Activated T-cell treated with anti-CD3 and anti-CD28 coated beads for 48 hours (primary cell): ENCODE measurements at places on chromosomes 5 and 9.

GRCh38 chr9:128470560-128470959, 14.8 kb downstream of the ODF2 start:
- no peak for DNase-seq

DNA sequence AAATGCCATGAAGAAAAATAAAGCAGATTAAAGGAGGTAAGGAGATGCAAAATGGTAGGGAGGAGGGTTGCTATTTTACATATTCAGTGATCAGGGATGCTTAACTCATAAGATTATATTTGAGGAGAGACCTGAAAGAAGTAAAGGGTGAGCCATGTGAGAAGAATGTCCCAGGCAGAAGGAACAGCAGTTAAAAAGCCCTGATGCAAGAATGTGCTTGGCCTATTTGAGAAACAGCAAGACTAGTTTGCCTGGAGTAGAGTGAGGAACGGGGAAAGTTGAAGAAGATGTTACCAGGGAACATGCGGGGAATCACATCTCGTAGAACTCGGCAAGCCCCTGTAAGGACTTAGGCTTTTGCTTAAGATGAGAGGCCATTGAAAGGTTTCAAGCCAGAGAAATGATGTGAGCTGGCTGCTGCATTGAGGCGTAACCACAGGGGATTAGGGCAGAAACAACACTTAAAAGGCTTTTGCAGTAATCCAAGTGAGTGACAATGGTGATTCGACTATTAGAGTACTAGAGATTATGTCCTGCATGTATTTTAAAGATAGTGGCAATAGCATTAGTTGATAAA, 198.7 kb downstream of the VPS13A start:
- no peak for DNase-seq

DNA sequence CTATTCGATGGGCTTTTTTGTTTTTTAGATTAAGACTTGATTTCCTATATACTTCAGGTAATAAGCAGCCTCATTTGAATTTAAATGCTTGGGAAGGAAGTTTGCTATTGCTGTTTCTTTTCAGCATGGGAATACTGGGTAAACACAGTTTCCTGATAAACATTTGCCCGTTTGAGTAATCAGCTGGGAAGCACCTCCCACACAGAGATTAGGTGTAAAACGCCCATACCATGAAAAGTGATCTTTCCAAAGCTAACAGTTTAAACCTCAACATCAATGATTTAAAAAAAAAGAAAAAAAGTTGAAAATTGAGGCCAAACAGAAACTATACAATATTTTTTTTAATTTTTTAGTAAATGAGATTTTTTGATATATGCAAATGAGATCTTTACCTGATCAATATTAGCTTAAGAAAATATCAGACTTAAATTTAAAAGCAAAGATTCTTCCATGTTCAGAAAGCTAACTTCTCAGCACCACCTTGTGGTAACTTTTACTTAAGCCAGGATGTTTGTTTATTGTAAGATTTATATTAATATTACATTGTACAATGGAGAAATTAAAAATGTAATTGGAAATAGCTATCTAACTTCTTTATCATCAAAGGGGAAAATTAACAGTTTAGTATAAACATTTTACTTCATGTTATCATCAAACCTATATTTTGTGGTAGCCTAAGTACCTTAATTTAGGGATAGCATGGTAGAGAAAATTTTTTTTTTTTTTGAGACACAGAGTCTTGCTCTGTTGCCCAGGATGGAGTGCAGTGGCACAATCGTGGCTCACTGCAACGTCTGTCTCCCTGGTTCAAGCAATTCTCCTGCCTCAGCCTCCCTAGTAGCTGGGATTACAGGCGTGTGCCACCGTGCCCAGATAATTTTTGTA, 39.8 kb downstream of the F2RL2 start:
- DNase-seq = no peak

- no peak for DNase-seq
Observed at GRCh38 chr9:136247947-136248637, 2.5 kb upstream of the QSOX2 start.

GRCh38 chr5:92637247-92637646, 943.8 kb downstream of the NR2F1-AS1 start:
- no peak for DNase-seq

DNA sequence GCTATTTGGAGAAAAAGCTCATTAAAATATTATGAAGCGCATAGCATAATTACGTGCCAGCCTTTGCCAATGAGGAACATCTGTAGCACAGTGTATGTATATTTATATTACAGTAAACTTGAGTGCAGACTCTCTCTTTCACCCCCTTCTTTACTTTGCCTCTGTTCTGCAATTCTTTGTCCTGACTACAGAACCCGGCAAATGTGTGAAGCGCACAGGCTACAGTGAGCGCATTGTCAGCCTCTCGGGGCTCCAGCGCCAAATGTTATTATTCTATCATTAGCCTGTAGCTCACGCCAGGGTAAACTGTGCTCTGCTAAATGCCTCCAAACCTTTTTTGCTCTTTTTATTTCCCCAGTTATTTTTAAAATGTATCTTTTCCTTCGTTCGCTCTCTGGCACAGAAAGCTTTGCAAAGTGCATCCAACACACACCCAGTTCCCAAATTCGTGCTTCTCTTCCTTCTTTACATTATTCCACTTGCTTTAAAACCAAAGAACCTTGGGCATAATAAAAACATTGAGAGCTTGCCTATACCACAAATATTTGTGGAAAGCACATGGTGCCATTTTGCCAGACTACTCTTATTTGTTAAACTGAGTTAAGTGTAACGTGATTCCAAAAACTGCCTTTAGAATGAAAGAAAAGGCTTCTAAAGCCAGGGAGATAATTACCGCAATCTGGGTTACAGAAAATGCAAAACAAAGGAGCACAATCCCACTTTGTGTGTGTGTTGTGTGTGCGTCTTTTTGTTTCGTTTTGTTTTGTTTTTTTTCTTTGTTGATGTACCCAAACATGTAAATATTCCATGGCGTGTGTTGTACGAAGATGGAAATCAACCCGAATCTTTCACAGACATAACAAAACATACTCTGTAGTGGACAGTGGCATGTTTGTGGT, 164.1 kb upstream of the MPDZ start:
- no peak for DNase-seq

DNA sequence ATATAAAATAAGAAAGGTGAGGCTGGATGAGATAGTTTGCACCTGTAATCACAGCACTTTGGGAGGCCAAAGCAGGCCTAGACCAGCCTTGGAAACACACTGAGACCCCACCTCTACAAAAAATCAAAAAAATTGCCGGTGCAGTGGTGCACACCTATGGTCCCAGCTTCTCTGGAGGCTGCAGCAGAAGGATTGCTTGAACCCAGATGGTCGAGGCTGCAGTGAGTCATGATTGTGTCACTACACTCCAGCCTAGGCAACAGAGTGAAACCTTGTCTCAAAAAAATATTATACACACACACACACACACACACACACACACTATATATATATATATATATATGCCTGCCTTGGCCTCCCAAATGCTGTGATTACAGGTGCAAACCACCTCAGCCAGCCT, 1.3 kb downstream of the SLC35D2 start:
- no peak for DNase-seq

- no peak for DNase-seq
Observed at GRCh38 chr9:127078988-127079387, 43.4 kb downstream of the ANGPTL2 start.

GRCh38 chr5:28543473-28544098, 1505.2 kb upstream of the CDH9 start:
- DNase-seq = no peak

DNA sequence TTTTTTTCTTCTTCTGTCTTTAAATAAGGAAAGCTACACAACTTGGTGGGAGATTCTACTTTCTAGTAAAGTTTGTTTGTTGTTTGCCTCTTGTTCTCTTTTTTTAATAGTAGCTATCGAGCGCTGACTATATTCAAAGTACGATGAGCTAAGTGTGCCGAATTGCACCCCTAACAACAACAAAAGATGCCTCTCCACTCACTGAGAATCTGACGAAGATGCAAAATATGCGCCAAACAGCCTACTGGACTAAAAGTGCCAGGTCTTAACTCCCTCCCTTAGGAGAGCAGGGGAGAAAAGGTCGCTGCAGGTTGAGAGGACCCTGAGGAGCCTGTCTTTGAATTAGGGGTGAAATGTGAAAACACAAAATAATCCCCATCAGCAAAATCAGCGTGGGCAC, 713.8 kb upstream of the WWC1 start:
- no peak for DNase-seq

- DNase-seq = no peak
Observed at GRCh38 chr9:127165116-127165515, 42.7 kb upstream of the ANGPTL2 start.

DNA sequence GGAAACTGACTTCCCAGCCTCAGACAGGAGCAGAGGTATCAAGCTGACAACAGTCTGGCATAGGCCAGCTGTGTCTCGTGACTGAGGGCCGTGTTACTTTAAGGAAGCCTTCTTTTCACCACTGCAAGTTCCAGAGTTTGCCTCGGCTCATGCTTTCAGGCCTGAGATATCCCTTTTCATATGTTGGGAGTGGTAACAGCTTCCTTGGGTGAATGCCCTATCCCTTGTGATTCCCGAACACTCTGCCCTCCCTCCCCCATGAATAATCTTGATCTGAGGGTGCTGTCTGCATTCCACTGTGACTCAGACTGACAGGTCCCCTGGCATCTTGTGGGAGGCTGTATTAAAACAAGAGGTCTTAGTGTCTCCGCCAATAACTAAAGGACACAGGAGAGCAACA, 49.7 kb upstream of the ARL15 start:
- DNase-seq = no peak

DNA sequence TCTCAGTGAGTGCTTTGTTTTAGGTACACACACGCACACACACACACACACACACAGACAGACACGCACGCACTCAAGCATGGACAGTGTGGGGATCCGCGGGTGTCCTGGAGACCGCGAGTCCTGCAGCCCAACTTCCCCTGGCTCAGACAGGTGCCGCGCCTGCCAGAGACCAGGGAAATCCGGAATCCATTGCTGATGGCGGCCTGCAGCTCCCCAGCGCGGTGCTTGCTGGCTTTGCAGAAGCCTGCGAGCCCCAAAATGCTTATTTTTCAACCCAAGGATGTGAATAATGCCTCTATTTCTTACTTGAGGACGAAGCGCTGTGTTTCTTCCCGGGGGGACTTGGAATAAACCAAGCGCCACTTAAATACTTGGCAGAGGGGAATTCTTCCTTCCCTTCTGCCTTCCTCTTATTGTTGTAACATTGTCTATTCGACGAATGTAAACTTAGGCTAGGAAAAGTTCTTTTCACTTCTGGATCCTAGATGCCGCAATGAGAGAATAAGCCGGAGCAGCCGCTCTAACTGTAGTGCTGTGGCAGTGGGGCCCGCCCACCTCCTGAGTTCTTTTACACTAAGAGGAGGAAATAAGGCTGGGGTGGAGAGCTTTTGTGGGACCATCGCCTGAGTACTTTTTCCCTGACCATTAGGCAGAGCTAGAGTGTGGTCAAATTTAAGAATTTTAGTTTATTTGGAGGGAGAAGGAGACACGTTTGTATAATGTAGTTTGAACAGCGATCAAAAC, 802 bp downstream of the ITGA2 start:
- DNase-seq = peak; percentile 19

DNA sequence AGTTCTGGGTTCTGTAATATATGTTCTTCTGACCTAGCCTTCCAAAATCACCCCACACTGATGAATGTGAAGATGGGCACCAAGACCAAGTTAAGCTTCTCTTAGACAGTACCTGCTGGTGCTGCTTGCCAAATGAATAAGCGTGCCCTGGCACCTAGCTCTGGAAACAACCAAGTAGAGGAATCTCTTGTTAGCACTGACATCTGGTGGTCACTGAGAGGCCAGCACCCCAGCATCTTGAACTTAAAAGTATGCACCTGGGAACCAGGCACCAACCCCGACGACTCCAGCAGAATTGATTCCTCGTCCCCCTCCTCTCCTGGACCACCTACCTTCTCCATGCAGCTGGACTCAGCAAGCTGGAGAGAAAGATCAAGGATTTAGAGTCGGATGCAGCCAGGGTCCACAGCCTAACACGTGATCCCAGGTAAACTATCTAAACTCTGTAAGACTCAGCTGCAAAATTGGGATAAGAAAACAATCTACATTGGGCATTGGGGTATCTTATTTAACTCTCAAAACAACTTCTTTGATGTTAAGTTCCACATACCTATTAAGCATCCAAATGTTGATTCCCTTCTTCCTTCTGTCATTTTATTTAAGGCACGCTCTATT, 89.8 kb downstream of the SLC1A3 start:
- DNase-seq = peak; percentile 16

DNA sequence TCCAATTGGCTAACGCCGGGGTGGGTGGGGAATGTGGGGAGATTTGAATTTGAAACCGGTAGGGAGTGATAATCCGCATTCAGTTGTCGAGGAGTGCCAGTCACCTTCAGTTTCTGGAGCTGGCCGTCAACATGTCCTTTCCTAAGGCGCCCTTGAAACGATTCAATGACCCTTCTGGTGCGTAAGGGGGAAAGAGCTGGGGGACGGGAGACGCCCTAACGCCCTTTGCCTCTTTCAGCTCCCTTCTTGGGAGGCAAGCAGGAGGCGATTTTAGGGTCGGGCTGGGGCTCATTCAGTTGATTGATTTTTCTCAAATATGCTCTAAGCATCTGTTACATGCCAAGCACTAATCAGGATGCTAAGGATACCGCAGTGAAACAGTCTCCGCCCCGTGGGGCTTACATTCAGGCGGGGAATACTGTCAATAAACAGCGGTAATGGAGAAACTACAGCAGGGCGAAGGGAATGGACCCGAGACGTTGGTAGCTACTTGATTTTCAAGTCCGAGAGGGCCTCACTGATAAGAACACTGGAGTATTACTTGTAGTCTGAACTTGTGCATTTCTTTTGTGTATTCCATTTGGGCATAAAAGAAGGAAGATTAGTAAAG, at the start of gene HMMR:
Gene HMMR, plus strand, starts transcription at position 71 of the 610 bp plus-strand sequence. Its CDS starts 61 bp downstream, at position 132.
- DNase-seq = no peak

DNA sequence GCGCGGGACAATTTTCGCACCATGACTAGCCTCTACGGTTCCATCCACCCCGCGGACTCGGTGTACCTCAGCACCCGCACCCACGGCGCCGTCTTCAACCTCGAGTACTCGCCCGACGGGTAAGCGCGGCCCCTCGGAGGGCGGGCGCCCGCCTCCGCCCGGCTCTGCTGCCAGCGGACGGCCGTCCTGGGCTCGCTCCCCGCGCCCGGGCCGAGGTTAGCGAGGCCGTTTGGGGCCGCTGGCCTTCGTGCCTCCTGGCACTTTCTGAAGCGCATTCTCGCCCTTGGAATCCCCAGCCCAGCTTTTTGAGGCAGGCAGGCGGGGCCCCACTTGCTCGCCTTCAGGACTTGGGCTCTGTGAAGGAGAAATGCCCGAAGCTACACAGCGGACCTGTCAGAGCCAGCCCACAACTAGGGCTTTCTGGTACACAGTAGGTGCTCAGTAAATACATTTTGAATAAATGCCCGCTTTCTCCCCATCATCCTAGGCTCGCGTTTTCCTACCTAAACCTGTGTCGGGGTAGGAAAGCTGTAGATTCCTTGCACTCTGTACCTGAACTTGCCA, 772 bp downstream of the DCAF10 start:
- peak; percentile 41 for DNase-seq

- no peak for DNase-seq
Observed at GRCh38 chr5:41852293-41852692, 17.9 kb downstream of the OXCT1 start.

GRCh38 chr9:77707383-77708063, 59.4 kb upstream of the GNA14 start:
- DNase-seq = no peak

- DNase-seq = no peak
Observed at GRCh38 chr5:113124265-113124664, 147.7 kb downstream of the DCP2 start.
